ENCODE measurements at places on chromosomes 13 and 19.

DNA sequence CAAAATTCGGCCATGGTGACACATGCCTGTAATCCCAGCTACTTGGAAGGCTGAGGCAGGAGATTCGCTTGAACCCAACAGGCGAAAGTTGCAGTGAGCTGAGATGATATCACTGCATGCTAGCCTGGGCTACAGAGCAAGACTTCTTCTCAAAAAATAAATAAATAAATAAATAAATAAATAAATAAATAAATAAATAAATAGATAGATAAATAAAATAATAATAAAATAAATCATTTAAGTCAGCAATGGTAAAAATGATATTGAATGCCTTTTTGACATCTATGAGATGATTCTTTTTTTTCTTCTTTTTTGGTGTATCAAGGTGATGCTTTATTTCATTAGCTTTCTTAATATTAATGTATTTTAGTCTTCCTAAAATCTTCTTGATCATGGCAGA, 221.7 kb upstream of the RXFP2 start:
- DNase-seq, result no peak

DNA sequence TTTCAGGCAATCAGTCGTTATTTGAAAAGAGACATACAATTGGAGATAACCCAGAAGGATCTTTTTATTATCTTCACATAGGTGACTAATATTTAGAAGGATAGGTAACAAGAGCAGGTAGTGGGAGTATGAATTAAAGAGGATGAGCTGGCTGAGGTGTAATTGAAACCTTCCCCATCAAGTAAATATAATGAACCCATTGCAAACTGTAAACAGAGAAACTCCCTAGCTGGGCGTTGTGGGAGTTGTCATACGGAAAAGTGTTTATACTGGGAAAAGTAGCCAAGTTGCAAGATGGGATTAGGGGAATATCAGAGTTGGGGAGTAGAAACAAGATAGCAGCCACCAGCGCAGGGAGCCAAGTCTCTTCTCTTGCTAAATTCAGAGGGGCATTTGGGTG, 448.4 kb downstream of the COG6 start:
- DNase-seq, result no peak

DNA sequence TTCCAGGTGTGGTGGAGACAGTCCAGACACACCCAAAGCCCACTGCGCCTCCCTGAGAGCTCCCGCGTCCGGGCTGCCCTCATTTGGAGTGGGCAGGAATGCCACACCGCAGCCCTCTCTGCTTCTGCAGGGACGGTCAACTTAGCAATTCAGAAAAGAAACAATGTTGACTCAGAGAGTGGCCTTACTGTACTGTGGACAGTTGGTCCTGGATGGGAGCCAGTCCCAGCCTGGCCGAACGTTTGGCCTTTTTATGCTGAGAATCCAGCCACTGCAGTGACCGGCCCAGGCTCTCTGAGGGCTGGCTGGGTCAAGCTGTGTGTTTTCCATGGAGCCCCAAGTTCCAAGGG, 7.2 kb downstream of the GAS6 start:
- DNase-seq, result peak; percentile 57

DNA sequence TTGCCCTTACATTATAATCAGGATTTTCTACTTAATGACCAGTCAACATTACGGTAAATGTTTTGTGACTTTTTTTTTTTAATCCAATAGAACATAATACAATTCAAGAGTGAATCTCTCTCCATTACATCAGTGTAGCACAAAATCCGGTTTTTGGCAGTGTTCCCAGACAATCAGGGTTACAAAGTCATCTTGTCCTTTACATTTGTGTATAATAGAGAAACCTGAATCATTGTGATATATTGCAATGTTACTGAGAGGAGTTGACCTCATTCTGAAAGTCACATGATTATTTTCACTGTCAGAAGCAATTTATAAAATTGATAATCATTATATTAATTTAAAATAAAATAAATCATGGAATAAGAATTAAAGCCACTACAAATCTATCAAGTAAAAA, 1346.0 kb upstream of the SPRY2 start:
- peak; percentile 48 for DNase-seq

DNA sequence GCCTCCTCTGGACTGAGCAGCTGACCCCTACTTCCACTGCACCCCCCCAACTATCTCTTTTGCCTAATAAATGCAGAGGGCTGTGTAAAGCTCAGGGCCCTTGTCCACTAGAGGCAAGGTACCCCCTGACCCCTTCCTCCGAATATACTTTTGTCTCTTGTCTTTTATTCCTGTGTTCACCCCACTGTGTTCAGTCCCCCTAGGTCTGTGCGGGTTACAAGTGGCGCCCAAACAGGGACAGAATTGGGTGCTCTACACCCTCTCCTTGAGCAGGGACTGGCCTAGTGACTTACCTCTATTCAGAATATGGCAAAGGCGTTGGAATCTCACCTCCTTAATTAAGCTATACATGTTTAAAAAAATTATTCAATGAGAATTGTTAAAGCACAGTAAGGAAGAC, 15.0 kb downstream of the ZNF350 start:
- peak; percentile 17 for DNase-seq

GRCh38 chr13:113978741-113979481, 5.0 kb upstream of the C13orf46 start:
- no peak for DNase-seq

GRCh38 chr13:36820222-36820621, 1.2 kb downstream of the RFXAP start:
- DNase-seq, result no peak

DNA sequence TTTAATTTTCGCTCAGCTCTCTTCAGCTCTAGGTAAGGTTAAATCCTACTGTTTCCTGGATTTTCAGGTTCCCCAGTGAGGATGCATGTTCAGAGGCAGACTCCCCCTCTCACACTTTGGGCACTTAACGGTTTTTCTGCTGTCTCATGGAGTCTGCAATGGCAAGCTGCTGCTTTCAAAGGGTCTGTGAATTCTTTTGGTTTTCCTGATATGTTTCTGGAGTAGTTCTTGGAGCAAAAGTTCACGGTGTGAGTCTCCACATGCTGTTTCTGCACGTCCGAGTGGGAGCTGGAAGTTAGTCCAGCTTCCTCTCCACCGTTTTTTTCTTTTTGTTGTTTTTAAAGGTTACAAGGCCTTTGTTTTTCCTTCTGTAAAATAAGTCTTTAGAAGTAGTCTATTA, 35.4 kb downstream of the DNAJC15 start:
- peak; percentile 80 for DNase-seq

- DNase-seq, result no peak
These were observed 8.5 kb downstream of the ZNF557 start for GRCh38 chr19:7078008-7078407.

DNA sequence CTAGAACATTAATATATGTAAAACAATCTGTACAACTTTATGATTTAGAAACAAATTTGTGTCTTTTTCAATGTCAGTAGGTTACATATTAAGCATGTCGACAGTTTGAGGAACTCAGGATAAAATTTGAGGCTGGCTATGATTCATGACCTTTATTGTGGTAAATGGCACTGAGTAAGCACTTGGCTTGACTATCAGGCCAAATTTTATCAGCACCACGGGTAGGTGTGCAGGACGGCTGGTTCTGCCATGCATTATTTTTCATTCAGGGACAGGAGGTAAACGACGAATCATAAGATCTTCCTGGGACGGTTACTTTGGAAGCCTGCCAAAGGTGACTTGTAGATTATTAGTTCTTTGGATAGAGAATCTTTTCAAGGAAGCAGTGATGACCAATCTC, 19.9 kb upstream of the CYP4F8 start:
- DNase-seq, result no peak

GRCh38 chr13:97235549-97236231, 13.6 kb downstream of the MBNL2 start:
- no peak for DNase-seq

GRCh38 chr19:52428937-52429336, at the start of gene ZNF534:
Gene ZNF534, plus strand, starts transcription at chr19:52429148. Its CDS starts 2,327 bp downstream, at chr19:52431475.
- no peak for DNase-seq

- peak; percentile 65 for DNase-seq
These were observed 36.1 kb upstream of the USPL1 start for GRCh38 chr13:30581582-30581981.

GRCh38 chr13:30100226-30100625, 207.1 kb downstream of the KATNAL1 start:
- no peak for DNase-seq

GRCh38 chr13:93872786-93873347, 606.6 kb downstream of the DCT start:
- DNase-seq, result no peak

- no peak for DNase-seq
These were observed 44.3 kb downstream of the COL4A1 start for GRCh38 chr13:110262508-110263291.

DNA sequence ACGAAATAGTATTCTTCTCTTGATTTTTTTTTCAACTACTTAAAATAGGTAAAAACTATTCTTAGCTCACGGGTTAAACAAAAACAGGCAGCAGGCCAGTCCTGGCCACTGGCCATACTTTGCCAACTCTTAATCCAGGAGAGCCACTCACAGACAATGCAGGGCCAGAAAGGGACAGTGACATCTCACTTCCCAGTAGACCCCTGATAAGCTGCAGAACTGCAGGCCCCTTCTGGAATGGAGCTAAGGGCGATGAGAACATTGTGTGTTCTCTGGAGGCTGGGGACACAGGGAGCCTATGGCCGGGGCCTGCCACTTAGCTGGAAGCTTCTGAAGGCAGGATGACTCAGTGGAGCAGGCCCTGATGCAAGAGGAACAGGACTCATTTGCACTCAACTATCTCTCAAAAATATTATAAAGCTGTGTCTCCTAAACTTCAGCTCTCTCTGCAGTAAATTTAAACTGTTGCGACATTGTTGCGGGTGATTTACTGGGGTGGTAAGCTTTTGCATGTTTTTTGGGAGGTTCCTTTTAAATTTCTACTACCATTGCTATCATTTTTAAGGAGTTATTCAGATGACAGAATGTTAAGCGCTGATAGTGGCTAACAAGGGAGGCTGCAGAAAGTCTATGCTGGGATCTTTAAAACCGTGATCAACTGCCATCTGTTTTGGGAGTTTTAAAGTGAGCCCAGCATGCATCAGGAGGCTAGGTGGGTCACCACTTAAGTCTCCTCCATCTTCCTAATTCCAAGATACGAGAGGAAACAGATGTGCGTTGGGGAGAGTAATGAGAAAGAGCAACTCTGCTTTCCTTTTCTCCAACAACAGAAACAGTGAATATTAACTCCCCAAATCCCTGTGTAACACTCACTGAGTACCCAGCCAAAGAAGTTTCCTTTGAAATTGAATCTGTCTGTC, 33.2 kb upstream of the KATNAL1 start:
- DNase-seq, result peak; percentile 82

- DNase-seq, result no peak
These were observed 1.3 kb downstream of the HNRNPL start for GRCh38 chr19:38848299-38849146.

DNA sequence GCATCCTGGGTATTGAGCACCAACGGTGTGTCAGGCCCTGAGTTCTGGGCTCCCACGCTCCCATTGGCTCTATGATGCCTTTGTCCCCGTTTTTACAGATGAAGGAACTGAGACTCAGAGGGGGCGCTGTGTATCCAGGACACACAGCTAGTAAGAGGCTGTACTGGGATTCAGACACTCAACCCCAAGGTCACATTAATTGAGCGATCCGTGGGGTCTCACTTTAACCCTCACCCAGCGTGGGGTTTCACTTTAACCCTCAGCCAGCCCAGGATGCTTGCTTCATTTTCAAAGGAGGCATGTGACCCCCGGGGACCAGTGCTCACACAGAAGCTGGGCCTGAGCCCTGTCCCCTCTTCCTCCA, 42.6 kb downstream of the CYP4F22 start:
- no peak for DNase-seq

GRCh38 chr13:53460796-53461195, 432.2 kb downstream of the OLFM4 start:
- DNase-seq, result no peak

GRCh38 chr19:1177322-1178114, 3.5 kb upstream of the SBNO2 start:
- peak; percentile 93 for DNase-seq

DNA sequence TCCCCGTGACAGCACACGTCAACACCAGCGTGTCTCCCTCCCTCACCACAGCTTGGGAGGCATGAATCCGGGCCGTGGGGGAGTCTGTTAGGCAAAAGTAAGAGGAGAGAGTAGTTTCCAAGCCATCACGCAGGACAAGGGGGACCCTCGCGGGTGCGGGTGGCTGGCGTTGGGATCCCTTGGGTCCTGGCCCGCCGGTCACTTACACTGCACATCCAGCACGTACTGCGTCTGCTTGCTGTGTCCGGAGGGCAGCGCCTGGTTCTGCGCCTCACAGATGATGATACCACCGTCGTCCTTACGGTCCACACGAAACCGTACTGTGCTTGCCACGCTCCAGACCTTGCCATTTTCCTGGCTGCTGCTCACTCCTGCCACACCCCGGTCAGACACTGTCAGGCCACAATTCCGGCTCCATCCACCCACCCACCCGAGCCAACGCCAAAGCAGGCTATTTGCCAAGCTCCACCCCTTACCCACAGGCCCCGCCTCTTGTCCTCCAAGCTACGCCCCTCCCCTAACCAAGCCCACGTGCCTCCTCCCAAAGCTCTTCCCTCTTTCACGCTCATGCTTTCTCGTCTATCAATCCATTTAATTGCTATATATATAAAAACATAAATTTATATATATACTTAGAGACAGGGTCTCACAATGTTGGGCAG, 6.6 kb upstream of the ZNF428 start:
- DNase-seq, result no peak

Measured in choroid plexus epithelial cell (primary cell).